Renal cortical epithelial cell (primary cell): ENCODE measurements at places on chromosomes 13 and 19. TPM values are rescaled to one million over a fixed set of nuclear protein-coding genes. Genes with fewer than 3 reads are reported as not detected.

GRCh38 chr19:55694241-55694655 is 19.2 kb downstream of the EPN1 start:
- DNase-seq: no peak

GRCh38 chr13:104011505-104012241 is 945.5 kb upstream of the SLC10A2 start:
- peak; percentile 67 for DNase-seq

ZNF625 gene
- total RNA-seq: 7.8 and 17.4 TPM in 2 replicates

GRCh38 chr13:45299194-45299593 is 41.8 kb downstream of the TPT1 start:
- no peak for DNase-seq

GRCh38 chr19:54339646-54340358 is 840 bp upstream of the LILRA4 start:
- no peak for DNase-seq

- DNase-seq: no peak
These were observed 4.3 kb upstream of the CEACAM19 start for GRCh38 chr19:44666852-44667556.

DNA sequence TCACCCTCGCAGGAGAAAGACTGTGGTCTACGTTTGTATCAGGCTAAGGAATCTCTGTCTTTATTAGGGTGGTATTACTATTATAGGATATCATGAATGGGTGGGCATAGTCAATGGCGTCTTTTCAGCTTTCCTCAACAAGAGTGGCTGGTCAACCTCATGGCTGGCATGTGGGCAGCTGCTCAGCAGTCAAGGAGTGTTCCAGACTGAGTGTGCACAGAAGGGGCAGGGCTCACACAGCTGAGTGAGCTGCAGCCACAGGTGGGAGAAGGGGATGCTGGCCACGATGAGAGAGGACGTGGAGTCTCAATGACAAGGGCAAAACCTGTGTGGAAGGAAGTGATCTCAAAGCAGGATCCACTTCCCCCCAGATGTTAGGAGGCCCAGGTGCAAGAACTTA is 54.7 kb downstream of the SLC7A1 start:
- no peak for DNase-seq

DNA sequence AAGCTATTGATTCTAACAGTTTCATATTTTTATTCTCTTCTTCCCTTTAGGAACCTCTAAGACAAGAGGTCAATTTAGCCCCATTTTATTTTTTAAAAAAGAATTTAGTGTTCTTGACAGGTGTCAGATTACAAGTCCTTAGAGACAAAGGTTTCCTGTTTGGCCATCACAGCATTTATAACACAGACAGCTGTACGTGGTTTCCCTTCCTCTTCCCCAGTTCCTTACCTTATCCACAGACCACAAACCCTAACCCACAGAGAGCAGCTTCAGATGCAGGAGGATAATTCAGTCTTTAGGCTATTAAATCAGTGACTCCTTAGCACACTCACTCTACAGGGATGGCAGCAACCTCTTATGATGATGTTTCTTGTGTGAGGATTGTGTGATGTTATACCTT is 1210.1 kb downstream of the DIAPH3 start:
- DNase-seq: no peak

S1PR4 gene
- 0.10 TPM in 1 of 2 replicates, not detected in the other for total RNA-seq

- no peak for DNase-seq
These were observed 867 bp upstream of the ZNF613 start for GRCh38 chr19:51926426-51926783.

KLK1 gene
- total RNA-seq: not detected in 2 replicates

ZNF582 gene
- 1.2 and 4.2 TPM in 2 replicates for total RNA-seq

DNA sequence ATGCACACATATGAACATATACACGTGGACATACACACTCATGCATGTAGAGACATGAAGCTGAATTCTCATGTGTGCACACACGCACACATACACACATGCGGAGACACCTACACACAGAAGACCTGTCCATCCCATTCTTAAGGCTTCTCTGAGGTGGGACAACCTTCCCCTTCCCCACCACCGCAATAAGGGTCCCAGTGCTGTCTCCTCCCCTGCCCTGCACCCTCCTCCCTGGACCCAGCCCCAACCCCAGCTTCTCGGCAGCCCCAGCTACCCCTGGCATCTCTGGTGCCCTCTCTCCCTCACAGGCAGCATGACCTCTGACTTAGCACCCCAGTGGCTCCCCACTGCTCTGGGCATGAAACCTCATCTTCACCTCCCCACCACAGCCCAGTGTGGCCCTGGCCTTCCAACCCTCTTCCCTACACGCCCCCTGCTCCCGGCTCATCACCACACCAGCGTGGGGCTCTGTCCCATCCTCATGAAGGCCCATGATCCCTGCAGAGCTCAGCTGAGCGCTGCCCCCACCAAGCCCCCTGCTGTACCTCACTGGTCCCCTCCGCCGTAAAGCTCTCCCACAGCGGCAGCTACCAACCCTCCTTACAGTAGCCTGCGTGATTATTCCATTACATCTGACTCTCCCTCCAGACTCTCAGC is 204.1 kb upstream of the ZNF536 start:
- DNase-seq: no peak

PLEKHF1 gene
- total RNA-seq: 7.6 and 20.7 TPM in 2 replicates

LIM2 gene
- total RNA-seq: not detected in 2 replicates

DNA sequence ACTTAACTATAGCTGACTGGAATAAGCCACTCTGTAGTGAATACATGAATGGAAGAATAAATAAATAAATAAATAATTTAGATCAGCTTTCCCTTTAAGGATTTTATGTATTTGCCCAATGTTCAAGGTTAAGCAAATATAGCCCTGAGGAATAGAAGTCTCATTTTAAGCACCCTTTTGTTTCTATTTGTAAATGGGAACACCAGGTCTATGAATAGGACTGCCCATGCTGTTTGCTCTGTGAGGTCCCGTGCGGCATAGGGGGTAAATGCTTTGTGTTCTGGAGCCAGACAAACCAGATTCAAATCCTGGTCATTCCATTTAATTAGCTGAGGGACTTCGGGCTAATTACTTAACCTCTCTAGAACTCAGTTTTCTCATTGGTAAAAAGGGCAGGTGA is 29.3 kb downstream of the CBY2 start:
- no peak for DNase-seq

ZNF208 gene
- total RNA-seq: 0.69 and 1.4 TPM in 2 replicates

LRRC4B gene
- 0.30 TPM in 1 of 2 replicates, not detected in the other for total RNA-seq

- DNase-seq: no peak
These were observed 2.7 kb downstream of the FCHO1 start for GRCh38 chr19:17753976-17754375.

GRCh38 chr13:99432609-99433542 is 68.4 kb upstream of the TM9SF2 start:
- DNase-seq: peak; percentile 77

DNA sequence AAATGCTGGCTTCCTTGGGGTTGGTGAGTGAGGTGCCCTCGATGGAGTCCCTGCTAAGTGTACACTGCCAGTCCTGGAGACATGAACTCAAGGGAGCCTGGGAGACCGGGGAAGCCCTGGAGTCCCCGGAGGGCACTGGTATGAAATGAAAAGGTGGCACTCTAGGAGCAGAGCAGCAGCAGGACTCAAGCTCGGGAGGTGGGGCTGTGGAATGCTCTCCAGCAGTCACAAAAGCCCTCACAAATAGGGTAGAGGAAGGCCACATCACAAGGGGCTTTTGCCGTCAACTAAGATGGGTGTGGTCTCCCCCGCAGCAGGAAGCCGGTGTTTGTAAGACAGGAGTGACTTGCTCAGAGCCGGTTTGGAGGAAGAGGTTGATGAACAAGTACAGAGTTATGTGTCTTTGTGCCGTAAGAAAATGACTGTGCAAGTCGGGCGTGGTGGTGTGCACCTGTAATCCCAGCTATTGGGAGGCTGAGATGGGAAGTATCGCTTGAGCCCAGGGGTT is 19.3 kb downstream of the CCNE1 start:
- DNase-seq: peak; percentile 15

GRCh38 chr13:109007946-109008345 is 378.5 kb downstream of the MYO16 start:
- DNase-seq: no peak

- DNase-seq: no peak
These were observed 75.2 kb downstream of the CAB39L start for GRCh38 chr13:49368688-49369087.

CLDND2 gene
- not detected in 2 replicates for total RNA-seq

- peak; percentile 93 for DNase-seq
These were observed 55.0 kb downstream of the LRCH1 start for GRCh38 chr13:46607768-46608564.

GRCh38 chr13:75643182-75643581 is 7.1 kb downstream of the LMO7 start:
- no peak for DNase-seq

ZIM2 gene
- not detected in 2 replicates for total RNA-seq
